ENCODE measurements at places on chromosomes 2 and 18.

- no peak for DNase-seq
Measured at GRCh38 chr2:234044157-234044556, 6.3 kb upstream of the SPP2 start.

DNA sequence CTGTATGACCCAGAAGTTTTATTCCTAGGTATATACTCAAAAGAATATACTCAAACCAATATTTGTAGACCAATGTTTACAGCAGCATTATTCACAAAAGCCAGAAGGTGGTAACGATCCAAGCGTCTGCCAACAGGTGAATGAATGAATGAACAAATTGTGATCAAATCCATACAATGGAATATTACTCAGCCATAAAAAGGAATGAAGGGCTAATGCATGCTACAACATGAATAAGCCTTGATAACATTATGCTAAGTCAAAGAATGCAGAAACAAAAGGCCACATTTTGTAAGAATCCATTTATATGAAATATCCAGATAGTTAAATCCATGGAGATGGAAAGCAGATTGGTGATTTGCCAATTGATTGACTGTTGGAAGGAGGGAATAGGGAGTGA lies 5.5 kb upstream of the CD226 start:
- no peak for DNase-seq

DNA sequence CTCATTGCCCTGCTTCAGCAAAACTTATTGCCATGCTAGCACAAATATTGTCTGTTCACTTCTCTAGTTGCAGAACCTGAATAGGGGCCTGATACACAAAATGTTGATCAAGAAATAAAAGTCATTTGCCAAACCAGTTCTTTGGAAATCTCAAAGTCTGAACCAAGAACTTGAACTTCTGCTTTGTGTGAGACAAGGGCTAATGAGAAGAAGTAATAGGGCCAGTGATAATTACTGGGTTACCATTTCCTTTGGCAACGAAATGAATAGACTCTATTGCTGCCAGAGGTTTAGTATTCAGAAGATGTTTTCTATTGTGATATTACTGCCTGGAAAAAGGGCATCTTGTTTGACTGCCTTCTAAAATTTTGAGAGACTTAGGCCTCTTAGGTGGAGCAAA lies 35.0 kb downstream of the TMEFF2 start:
- no peak for DNase-seq

GRCh38 chr18:47821314-47821713 lies 109.1 kb downstream of the SMAD2 start:
- DNase-seq = no peak

DNA sequence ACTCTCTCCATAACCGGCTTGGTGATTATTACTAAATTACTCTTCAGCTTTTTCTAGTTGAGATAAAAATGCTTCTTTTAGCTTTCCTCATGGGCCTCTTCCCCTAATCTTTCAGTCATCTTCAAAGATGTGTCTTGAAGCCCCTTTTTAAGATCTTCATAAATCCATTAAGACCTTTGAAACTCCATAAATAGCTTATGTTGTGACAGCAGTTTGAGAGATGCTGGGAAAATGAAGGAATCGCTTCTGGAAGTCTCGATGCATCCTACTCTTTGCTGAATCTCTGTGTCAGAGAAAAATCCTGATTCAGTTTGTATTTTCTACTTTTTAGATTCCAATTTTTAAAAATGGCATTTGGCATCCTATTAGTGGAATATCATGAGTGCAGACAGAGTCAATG lies 13.0 kb downstream of the SCYGR4 start:
- no peak for DNase-seq

DNA sequence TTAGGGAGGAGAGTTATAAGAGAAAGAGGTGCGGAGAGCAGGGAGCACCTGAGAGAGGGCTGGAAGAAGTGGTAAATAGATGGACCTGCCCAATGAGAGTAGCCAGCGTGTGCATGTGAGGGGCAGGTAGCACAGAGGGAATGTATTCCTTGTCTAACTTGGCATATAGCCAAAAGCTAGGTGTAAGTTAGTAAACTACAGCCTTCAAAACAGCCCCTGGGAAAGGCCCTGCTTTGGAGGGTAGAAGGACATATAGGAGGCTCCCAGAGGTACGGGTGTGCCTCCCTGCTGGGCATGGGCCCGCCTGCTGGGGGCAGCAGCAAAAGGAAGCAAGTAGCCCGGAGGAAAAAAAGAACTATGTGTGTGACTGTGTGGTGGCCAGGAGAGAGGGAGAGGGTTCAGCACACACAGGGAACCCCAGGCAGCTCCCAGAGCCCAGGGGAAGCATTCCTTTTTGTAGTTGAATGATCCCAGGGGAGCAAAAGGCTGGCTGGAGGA lies 48.0 kb downstream of the TCF7L1 start:
- DNase-seq = no peak

DNA sequence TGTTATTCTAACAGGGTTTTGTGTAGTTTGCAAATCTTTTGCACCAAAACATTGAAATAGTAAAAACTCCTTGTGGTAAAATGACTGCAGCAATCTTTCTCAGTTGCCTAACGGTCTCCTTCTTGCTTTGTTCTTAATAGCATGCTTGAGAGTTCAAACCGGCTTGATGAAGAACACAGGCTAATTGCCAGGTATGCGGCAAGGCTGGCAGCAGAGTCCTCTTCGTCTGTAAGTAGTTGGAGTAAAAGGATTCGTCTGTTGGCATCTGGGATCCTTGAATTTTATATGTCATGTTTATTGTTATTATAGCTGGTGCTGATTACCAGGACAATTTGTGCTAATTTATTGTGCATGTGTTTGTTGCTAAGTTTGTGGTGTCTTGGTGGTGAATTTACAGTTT lies 138.1 kb downstream of the DTNA start:
- DNase-seq = no peak

DNA sequence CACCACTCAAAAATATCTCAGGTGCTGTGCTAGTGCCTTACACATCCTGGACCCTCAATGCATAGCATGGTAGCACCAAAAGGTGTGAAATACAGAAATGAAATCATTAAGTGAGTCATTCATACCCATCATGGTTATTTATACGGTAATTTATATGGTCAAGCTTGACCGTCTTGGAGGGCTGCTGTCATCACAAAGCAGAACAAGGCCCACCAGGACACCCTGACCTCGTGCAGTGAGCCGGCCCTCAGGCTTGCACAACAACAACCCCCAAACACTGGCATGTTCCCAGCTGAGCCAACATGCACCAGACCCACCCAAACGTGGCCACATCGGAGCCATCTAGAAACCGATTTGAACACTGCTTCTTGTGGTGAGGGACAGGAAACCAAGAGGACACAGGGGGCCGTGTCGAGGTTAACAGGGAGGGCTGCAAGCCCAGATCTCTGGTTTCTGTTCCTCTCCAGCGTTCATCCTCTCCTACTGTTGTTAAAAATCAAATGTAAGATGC lies 378.5 kb upstream of the ID2 start:
- no peak for DNase-seq

DNA sequence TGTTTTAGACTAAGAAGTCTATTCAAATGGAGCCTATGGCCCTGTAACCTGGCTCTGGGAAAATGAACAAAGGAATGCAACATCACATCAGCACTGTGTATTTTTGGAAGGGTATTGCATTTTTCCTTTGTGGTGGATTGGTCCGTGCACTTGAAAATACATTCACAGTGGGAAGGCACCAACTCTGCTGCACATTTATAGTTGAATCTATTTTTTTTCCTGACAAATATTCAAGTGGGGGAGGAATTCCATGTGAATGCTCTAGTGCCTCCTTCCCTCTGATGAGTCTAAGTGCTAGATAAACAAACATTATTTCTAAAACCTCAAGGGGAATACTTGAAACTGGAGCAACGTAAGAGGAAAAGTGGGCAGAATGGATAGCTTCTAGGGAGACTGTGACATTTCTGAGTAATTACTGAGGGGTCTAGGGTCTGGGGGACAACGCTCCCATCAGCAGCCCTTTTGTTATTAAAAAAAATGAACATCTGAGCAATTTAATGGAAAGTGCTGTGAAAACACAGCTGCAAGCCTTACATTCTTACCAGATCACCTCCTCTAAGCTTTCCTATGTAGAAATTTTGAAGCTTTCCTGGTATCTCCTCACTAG lies 208.2 kb downstream of the SLC8A1 start:
- DNase-seq = no peak

DNA sequence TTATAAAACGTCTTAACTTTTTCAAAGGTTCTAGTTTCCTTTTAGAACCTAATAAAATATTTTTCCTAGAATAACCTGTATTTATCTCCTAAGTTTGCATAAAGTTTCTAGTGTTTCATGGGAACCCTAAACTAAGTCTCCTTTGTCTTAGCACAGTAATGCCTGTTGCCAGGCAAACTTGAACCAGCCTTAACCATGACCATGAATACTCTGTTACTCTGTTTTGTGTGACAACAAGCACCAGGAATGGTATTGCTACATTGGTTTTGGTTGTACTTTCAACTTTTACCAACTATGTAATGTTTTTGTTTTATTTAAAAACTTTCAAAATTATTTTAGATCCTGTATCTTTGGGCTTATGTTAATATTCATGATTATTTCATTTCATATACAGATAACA lies 137.6 kb downstream of the CERS6 start:
- no peak for DNase-seq

DNA sequence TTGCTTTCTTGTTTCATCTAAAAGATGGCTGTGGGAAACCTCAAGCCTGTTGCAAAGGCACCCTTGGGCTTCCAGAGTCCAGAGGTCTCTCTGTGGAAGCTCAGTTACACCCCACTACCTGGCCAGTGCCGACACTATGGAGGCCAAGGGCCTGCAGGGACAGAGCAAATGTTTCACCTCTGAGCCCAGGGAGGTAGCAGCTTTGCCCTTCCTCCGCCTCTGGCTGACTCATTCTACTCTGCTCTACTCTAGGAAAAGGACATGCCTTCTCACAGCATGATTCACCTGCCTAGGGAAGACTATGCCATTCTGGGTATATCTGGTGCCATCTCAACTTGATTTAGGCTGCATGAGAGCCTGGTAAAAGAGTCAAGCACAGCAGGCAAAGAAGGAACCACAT lies 12.2 kb downstream of the MYOM1 start:
- DNase-seq = peak; percentile 46

DNA sequence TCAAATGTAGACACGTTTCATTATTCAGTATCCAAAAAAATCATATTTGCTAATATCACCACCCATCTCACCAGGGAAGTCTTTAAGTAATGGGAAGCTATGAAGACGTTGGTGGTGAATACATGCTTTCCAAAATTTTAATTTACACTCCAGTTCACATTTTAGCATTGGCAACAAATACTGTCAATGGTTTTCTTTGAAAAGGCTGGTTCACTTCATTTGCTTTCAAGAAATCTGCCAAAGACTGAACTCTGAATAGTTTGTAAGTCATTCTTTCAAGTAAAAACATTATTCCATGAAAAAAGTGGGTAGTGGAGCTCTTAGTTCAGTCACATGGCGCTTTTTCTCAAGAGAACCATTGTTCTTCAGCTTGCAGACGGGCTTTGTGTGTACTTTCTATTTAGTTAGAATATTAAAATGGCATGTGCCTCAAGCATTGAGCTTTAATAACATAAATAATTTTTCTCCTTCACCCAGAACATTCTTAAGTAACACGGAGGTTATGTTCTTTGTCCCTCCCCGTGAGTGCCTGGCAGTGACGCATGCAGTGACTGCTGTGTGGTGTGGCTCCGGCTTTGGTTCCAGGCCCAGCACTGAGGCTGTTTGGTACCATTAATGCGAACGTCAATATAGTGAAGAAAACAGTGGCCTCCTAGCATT lies 300.0 kb upstream of the HDAC4 start:
- no peak for DNase-seq

DNA sequence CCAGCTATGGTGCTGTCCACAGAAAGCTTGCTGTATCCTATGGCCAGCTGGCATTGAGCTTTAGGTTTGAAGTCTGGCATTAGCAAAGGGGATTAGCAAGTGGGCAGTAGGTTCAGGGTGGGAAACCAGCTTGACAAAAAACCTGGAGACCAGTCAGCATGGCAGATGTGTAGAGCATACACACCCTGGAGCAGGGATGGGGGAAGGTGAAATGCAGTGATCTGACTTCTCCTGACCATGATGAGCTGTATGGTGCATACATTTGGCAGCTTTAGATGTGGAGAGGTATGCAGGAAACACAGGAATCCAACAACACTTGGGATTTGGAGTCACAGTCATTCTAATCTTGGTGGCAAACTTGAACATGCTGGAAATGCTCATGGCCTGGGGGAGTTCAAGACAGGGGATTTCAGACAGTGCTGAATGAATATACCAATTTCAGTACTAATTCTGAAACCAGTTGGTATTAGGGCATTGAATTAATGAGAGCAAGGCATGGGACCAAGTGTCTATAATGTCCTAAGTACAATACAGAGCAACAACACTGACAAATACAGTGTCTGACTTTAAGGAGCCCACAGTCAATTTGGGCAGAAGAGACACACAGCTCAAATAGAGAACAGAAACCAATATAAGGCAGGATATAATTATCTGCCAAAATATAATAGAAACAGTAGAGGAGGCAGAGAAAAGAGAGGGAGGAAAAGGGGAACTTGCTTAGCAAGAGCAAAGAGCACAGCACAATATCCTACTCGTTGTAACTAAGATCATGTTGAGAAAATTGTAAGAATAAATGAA lies 11.8 kb downstream of the ARHGAP15 start:
- DNase-seq = no peak

DNA sequence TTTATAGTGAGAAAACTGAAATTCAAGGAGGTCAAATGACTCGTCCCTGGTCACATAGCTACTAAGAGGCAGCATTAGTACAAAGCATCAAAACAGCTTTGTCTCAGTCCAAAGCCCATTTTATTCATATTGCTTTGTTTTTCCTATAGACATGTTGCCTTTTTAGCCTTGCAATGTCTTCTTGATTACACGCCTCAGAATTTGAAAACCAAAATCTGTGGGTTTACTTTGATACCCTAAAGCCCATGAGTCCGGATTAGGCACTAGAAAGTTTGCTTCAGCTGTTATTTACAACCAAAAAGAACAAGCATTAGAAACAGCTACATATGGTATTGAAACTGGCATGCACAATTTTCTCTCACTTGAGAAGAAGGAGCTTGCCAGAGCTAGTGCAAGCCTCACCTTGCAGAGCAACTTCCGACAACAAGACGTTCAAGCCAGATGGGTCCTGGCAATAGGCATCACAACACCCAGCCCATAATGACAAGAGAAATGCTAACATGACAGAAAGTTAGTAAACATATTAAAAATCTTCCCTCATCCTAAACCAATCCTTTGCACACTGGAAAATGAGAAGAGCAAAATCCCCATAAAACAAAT lies 276.8 kb downstream of the RIT2 start:
- no peak for DNase-seq

DNA sequence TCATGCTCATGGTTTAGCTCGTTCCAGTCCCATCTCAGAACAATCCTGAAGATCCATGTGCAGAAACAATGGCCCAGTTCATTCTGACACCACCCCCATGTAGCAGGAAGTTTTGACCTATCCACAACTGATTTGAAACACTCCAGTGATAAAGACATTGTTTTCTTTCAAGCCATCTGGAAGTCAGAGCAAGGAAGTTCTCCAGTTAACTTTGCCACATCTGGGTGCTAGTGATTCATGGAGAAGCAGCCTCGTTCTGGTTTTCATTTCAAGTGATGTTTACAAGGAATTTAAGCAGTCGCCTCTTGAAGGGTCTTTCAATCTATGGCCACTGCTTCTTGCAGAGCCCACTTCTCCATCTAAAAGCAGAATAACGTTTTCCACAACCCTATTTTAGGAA lies 36.6 kb upstream of the TWIST2 start:
- no peak for DNase-seq
